Psoas muscle (tissue), 8 donors: ENCODE measurements at places on chromosomes 11 and 22.
A peak's percentile ranks its signal among the peaks of the same experiment; 100 is the strongest.

- no peak for DNase-seq
These were observed 116.0 kb upstream of the ANO1 start for GRCh38 chr11:69962152-69962551.

- no peak for DNase-seq
These were observed 38.8 kb upstream of the TOLLIP start for GRCh38 chr11:1348146-1348795.

DNA sequence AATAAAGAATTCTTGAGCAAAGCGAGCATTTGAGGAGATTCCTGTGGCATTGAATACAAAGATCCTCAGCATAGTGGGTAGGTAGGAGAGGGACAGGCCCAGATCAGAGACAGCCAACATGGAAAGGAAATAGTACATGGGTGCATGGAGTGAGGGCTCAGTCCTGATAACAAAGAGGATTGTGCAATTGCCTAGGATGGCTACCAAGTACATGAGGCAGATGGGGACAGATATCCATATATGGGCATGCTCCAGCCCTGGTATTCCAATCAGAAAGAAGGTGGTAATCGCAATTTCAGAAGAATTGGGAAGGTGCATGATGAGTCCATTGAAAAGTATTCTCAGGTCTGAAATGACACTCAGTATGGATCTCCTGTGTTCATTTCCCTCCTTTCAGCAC is 8.6 kb downstream of the OR51T1 start:
- no peak for DNase-seq

DNA sequence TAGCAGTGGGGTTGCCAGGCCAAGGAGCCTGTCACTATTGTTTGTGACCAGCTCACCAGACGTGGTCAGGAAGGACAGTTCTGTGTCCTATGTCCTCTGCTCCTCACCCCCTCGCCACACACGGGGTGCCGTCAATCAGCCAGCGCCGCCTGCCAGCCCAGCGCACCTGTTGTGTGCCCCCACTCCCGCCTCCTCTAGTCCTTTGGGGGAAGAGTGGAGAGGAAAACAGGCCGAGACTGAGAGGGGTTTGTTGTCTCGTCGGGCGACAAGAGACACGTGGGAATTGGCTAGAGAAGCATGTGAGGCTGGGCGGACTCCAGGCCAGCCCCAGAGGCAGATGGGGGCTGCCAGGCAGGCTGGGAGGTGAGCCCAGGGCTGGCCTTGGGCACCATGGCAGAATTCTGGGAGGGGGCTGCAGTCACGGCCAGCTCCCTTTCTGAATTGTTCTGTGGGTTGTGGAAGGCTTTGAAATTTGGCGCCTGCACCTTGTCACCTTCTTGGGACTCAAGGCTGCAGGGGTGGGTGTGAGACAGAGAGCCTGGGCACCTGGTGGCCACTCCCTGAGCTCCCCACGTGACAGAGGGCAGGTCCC is 3.1 kb upstream of the KCNQ1OT1 start:
- peak; percentile 73 for DNase-seq

DNA sequence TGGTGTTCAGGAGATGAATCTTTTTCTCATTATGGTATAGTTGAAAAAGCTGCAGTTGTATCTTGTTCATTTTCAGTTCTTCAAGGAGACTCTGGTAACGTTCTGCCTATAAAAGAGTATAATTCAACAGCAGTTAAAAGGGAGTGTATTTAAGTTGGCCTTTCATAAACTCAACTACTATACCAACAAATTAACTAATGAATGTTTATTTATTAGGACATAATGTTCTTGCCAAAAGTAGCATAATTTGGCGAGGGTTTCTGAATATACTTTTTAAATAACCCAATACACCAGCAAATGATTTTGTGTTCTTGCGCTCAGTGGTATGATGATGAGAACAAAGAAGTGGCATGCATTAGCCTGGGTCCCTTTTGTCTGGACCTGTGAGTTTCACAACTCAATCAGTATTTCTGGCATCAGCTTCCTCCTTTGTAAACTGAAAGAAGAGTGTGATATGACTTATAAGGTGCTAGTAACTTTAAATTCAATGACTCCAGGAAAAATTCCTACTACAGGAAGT is 10.9 kb downstream of the SMC1B start:
- no peak for DNase-seq

DNA sequence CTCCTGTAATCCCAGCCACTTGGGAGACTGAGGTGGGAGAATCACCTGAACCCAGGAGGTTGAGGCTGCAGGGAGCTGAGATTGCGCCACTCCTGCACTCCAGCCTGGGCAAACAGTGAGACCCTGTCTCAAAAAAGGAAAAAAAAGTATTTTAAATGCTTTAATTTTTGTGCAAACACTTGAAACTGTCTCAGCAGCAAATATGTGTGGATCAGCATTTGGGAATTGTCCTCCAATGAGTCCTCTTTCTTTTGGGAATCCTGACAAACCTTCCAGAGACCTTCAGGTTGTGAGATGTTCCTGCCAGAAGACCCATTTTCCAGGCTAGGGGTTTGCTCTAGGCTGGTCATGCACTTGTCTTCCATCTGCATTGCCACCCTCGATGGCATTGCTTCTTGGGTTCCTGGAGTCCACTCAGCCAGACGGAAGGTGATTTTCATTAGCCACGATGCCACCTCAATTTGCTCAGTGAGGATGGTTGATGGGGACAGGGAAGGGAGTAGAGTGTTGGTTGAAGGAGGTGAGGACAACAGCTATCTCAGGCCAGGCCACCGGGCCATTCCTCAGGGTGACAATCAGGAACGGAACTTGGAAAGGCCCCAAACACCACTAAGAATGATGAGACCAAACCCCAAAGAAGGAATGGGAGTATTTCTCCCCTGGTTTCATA is 55.4 kb downstream of the ST14 start:
- DNase-seq: no peak
